ENCODE measurements at places on chromosomes 7 and 10.

DNA sequence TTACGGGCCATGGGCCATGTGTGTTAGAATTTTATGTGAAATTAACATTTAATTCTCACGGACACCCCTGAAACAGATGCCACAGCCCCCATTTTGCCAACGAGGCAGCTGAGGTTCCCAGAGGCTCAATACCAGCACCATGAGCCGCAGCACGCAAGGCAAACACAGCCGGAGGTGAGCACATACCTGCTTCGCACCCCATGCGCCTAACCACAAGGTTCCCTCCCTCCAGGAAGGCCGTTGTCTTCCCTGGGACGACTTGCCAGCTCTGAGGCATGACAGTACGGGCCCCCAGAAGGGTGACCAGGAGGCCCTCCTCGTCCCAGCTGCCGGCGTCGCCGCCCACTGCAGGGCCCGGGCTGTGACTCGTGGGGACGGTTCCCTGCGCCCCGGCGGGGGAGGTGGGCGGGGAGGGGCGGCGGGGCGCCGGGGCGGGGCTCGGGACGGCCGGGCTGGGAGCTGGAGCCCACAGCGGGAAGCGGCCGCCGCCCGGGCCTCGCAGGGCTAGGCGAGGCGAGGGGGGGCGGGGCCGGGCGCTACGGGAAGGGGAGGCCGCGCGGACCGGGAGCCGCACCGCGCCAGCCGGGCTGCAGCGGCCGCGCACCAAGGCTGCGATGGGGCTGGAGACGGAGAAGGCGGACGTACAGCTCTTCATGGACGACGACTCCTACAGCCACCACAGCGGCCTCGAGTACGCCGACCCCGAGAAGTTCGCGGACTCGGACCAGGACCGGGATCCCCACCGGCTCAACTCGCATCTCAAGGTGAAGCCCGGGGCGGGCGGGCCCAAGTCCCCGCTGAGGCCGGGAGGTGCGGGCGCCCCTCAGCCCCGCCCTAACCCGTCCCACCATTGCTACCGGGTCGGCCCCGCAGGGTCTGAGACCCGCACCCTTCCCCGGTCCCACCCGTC, at the start of gene CAV2:
TSS of gene CAV2 (plus strand) at position 571 of the 910 bp plus-strand sequence. CDS start at position 615, 44 bp downstream.
- peak; percentile 76 for DNase-seq

GRCh38 chr10:120453886-120454285, 3.1 kb upstream of the PLPP4 start:
- no peak for DNase-seq

DNA sequence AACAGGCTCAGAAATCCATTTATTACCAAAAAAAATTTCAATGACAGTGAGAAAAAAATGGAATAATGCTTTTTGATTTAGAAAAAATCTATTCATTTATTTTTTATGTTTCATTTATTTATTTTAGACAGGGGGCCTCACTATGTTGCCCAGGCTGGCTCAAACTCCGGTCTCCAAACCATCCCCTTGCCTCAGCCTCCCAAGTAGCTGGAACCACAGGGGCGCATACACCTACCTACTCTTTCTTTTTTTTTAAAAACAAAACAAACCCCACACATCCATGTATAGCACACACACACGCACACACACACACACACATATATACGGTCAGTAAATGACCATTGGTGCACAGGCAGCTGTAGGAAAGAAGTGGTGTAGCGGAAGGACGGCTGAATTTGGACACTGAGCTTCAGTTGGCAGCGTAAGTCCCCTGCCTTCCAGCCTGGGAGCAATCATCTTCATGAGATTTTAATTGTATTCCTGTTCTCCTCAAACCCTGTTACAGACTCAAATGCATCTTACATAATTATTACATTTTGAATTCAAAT, 28.8 kb downstream of the ARL4A start:
- DNase-seq, result no peak

GRCh38 chr7:156650042-156650441, 9.5 kb downstream of the RNF32 start:
- no peak for DNase-seq

GRCh38 chr7:159211540-159212182, 67.0 kb upstream of the VIPR2 start:
- DNase-seq, result no peak

GRCh38 chr10:43376828-43377423, 5.5 kb downstream of the FXYD4 start:
- DNase-seq, result no peak

DNA sequence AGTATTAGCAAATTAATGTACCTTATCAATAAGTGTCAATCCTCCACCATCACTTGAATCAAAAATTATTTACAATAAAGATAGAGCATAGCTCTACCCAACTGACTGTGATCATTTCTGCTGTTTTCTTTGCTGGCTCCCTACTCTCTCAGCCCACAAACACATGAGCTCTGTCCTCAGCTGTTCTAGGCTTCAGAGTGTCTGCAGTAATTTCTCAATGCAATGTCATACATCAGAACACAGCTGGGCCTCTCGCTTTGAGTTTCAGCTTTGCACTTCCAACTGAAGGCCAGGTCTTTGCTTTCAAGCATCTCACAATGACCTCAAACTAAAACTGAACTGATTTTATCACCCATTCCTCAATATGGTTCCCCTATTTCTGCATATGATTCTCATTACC, 55.7 kb downstream of the RNF133 start:
- DNase-seq, result no peak

DNA sequence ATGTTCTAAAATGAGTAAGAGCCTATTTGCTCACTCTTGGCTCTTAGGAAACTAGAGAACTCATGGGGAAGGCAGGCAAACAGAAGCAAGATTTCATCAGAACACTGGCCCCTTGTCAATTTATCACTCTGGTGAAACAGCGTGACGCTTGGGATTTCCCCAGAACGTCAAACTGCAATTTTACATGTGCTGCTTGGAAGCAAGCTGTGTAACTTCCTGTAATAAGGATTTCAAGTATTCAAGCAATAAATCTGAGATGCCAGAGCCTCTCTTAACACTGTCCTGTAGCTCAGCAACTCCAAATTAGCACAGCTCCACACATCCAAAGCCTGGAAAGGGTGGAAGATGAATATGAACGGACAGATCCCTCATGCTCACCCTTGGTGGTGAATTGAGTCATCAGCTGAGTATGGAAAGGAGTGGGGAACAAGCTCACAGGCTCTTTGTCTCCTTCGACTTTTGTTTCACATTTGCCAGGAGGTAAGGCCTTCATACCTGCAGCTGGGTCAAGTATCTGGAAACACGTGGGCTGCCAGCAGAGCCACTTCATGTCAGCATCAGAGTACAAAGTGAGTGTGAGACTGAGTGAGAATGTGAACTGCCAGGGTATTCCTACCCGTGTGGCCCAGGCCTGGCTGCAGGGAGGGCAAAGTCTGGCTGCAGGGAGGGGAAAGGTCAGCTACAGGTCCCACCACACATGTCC, 140.4 kb upstream of the NAMPT start:
- DNase-seq, result peak; percentile 100

- no peak for DNase-seq
These were observed 761.7 kb downstream of the GRID1 start for GRCh38 chr10:85604884-85605283.

- no peak for DNase-seq
These were observed 6.4 kb upstream of the CFAP69 start for GRCh38 chr7:90238583-90238982.

- no peak for DNase-seq
These were observed 32.4 kb downstream of the BPGM start for GRCh38 chr7:134679006-134679405.

DNA sequence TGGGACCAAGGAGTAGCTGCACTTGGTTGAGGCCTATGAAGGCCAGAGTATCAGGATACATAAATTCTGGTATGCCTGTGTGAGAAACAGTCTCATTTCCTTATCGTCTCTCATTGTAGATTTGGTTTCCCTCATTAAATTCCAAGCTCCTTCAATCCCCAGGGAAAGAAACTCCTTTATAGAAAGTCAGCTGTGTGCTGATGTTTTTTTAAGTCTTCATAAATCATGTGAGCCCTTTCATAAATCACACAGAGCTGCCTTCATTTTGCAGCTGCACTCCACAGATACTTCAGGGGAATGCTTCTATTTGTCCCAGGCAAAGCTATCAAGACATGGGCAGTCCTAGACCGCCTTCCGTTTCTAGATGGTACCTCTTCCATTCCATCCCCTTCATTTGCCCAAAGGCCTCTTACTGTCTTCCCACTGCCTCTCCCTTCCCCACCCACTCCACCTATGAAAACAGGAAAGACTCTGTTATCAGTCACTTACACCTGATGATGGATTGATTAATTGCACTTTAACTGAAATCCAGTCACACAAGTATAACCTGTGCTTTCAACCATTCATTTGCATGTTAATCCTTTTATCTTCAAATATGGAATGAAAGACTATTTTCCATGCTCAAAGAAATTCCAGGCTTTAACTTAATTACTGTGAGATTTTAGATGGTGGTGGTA, 290.2 kb downstream of the C7orf25 start:
- no peak for DNase-seq

GRCh38 chr7:159102681-159103381, 41.8 kb downstream of the VIPR2 start:
- DNase-seq, result no peak

DNA sequence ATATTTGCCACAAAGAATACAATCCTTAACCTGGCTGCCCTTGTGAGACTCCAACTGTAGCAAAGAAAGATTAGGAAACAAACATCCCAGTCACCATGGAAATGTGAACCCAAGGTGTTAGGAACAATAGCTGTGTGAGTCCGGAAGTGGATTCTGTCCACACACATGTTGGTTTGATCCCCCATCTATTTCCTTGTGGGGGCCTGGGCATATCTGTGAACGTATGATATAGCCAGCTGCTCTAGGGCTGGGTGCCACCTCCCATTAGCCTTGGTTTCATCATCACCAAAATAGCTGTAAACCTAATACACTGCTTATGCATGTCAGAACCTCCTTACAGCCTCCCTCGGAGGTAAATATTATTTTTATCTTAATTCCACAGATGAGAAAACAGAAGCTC, 26.4 kb downstream of the GRK5 start:
- no peak for DNase-seq

DNA sequence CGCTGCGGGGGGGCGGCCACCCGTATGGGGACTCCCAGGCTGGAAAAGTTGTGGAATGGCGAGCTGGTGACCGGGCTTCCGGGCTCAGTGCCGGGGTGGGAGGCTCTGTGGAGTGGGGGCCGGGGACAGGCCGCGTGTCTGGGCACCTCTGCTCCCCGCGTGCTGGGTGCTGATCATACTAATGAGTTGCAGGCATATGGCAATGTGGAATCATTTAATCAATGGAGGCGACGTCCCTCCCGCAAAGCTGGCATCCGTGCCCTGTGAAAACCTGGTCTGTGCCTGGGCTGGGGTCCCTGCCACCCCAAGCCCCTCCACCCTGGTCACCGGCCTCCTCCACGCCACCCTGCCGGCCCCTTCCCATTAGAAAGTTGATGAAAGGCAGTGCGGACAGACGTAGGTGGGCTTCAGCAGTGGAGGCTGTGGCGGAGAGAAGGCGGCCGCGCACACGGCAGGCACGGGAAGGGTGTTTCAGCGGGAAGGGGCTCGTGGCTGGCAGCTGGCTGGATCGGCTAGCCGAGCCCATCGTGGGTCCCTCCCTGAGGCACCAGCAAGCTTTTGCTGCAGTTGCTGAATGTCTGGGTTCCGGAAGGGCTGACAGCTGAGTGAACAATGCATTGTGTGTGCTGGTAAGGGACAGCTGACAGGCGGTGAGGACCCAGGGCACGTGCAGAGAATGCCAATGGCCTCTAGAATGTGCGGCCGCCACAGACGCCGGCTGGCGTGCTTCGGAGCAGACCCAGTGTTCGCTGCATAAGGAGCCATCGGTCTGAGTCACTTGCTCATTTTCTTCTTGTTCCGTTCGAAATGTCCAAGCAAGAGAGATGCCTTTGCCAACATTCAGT, 1.5 kb downstream of the ADGRA1 start:
- DNase-seq, result no peak

GRCh38 chr7:41445432-41445831, 257.5 kb downstream of the INHBA start:
- DNase-seq, result no peak

- no peak for DNase-seq
These were observed 158.3 kb upstream of the PPP2R2D start for GRCh38 chr10:131742500-131742951.

- DNase-seq, result no peak
These were observed 14.2 kb upstream of the LFNG start for GRCh38 chr7:2505401-2505800.

- peak; percentile 72 for DNase-seq
These were observed 41.9 kb downstream of the AGK start for GRCh38 chr7:141593134-141593533.

GRCh38 chr7:96546426-96546825, 163.2 kb downstream of the SEM1 start:
- no peak for DNase-seq

DNA sequence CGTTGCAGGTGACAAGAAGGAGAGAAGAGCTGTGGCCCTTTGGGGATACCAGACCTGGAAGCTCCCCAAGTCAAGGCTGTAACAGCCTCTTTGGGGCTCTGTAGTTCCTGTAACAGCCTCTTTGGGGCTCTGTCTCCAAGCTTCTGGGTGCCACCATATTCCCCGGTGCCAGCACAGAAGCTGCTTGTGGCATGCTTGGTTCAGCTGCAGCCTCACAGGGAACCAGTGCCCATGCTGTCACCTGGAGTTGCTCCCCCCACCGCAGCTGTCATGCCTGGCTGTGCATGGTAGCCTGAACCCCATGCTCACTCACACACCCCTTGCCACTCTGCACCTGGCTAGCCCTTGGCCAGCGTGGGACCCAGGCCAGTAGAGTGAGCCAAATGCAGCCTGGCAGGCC, 109.1 kb downstream of the ELAPOR2 start:
- no peak for DNase-seq

DNA sequence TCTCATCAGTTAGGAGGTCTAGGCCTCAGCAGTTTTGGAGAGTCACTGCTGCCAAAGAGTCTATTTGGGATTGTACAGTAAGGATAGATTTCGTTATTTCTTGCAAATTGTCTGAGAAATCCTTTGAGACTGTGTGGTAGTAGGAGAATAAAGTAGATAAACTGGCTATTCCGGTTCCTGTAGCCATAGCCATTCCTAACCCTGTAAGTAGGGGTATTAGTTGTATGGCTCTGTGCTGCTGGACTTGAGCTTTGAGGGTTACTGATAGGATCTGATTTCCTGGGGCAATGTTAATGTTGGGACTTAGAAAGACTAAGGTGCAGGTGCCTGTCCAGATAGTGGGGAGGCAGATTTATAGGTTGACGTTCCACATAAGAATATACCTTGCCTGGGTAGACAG, 36.1 kb upstream of the ZNF138 start:
- no peak for DNase-seq

DNA sequence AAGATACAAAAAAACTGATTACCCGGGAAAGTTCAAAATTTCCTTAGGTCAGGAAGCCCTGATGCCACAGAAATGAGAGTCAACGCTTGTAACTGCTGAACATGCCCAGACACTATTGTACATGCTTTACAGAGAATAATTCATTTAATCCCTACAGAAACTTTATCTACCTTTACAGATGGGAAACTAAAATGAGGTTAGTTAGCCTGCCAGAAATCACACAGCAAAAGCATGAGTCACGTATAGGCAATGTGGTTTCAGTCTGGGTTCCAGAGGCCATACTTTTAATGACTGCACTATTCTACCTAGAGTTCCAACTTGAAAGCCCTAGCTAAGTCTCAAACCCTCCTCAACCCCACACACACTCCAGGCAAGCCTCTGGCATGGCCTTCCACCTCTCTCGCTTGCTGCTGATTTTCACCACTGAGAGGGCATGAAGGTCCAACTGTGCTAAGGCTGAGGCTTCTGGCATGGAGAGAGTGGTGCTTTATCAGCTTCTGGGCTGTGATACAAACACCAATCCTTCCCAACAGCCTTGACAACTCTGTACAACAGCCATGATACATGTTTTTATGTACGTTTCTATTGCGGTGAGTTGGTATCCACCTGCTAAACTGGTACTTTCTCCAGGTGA, 1011.2 kb upstream of the GHITM start:
- DNase-seq, result peak; percentile 31

Measured in fibroblast of skin of right quadriceps (primary cell).